T-helper 1 cell (primary cell): ENCODE measurements at places on chromosomes 2 and 18.

DNA sequence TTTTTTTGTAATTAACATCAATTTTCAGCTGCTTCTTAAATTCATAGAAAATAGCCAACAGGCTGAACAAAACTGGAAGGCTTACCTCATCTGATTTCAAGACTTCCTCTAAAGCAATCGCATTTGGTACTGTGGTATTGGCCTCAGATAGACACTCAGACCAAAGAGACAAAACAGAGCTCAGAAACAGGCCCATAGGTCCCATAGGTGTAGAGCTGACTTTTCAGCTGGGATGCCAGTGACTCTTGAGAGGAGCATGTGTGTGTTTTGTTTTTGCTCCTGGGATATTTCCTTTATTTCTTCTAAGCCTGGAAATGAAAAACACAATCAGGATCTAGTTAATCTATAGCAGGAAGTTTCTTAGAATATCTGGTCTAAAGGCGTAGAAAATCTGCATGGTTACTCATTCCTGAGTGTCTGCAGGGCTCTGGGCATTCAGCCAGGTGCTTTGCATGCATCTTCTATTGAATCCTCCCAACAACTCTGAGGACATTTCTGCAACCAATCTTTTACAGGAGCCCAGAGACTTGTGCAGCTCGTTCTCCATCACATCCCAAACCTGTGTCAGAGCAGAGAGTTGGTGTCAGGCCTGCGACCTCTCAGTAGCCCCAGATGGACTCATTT is 190.8 kb downstream of the RTP5 start:
- DNase-seq, result no peak

DNA sequence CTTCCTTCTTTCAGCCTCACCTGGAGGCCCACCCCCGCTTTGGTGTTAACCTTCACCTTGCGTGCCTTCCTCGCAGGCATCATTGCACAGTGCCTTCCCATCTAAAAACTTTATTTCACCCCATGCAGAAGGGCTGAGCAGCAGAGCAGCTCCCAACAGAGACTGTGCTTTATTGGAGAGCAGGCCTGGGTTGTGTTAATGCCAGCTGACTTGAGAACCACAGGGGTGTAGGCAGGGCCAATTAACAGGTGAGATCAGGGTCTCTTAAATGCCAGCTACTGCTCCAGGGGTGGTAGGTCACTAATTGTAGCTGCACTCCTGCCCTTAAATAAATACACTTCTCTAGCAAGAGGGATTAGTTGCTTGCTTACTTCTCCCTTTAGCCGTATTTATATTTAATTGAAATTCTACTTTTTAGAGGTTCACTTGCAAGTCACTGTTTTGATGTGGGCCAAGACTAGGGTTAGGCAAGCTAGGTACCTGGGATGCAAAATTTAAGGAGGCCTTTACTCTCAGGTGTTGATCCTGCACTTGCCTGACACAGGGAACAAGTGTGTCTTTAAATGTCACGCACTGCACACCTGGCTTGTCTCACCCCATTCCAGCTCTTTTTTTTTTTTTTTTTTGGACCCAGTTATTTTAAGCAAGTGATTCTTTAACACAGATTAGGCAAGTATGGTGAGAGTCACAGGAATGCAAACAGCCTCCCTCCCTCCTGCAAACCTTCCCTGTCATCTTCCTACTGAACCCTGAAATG is 54.5 kb downstream of the LYPD1 start:
- DNase-seq, result no peak

DNA sequence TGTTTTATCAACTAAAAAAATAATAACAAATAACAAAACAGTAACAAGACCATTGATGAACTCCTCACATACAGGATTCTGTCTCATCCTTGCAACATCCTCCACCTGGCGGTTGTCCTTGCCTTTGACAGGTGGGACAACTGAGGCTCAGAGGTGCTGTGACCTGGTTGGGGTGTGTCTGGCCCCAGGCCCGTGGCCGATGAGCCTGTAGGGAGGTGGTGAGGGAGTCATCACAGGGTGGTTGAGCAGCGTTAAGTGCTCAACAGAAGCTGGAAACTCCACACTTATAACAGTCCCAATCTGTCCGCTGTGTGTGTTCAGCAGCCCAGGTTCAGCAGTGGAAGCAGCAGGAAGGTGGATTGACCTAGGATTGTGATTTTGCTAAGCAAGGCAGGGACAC is 131.6 kb upstream of the RAB12 start:
- no peak for DNase-seq

DNA sequence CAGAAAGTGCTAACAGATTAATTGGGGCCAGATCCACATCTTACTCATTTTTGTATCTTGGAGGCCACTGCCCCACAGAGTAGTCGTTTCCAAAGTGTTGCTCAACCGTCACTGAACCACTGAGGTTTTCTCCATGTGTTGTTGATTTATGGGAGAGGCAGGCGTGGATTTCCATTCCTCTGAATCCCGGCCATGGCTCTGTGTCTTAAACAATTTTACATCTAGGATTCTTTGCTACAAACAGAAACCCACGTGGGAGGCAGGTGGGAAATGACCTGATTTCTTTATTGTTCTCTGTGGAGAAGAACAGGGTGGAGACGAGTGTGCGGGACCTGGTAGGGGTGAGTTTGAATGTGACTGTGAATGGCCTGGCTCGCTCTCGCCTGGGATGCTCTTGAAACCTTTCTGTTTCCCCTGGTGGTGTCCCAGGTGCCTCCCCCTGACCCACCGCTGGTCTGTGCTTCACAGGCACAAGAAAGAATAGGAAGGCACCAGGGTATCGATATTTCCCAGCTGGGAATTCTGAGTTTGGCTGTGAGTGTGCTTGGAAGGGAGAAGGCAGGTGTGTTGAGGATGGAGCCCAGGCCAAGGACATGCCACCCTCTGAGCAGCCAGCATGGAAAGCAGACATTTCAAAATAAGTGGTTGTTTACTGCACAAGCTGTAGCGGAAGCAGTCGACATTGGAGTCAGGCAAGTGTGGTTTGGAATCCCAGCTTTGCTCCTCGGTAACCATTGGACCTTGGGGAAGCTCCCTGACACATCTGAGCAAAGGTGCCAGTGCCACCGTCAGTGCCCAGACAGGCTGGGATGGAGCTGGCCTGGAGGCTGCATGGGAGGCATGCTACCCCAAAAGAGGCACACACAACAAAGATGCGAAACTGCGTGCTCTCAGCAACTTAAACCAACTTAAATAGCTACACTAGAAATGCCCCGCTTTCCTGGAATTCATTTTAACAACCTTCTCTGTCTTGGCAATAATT is 50.0 kb downstream of the LPIN1 start:
- no peak for DNase-seq

DNA sequence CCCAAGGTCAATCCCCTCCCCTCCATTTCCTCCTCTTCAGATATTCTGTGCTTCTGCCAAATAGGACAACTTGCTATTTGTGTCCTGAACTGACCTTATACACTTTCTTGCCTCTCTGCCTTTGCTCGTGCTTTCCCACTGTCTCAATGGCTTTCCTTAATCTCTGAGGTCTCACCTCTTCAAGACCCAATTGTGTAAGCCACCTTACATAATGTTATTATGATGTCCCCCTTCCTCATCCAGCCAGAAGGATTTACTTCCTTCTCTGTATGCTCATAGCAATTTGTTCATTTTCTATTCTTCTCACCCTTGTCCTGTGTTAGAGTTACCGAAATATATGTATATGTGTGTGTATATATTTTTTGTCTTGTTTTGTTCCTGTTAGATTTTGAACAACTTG is 26.9 kb upstream of the DARS1 start:
- no peak for DNase-seq

- no peak for DNase-seq
Measured at GRCh38 chr2:217981084-217981730, 21.6 kb downstream of the TNS1 start.

- DNase-seq, result peak; percentile 10
Measured at GRCh38 chr2:239375278-239376061, 25.4 kb downstream of the HDAC4 start.

DNA sequence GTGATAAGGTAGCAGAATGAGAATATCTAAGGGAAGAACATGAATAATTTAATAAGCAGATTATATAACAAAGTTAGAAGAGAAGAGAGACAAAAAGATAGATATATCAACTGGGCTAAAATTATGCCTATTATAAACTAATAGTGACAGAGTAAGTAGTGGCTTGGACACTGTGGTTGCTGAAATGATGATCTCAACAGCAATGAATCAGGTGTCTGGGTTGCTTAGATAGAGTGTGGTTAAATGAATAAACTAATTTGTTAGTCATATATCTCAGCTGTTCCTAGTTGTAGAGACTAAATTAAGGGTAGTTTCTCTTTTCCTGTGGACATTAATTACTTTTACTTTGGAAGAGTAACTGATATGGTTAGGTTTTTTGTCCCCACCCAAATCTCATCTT is 1485.4 kb upstream of the CELF4 start:
- DNase-seq, result no peak
